ENCODE measurements at places on chromosomes 13 and 19.

GRCh38 chr19:46351241-46352041 is 4.6 kb downstream of the PPP5C start:
- no peak for DNase-seq

DNA sequence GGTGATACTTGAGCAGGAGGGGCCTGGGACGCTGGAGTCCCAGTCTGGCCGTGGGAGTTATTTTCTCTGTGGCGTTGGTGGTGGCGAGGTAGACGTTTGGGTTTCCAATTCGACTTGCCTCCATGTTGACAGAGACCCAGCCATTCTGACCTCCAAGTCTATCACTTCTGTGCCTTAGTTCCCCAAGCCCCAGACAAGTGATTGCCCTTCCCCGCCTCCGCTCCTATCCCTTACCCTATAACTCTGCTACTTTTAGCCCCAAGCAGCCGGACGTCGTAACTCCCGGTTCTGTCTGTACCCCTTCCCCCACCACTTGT is 549 bp downstream of the TIMM50 start:
- DNase-seq: no peak

- no peak for DNase-seq
These were observed 8.2 kb upstream of the LATS2 start for GRCh38 chr13:21069561-21070004.

DNA sequence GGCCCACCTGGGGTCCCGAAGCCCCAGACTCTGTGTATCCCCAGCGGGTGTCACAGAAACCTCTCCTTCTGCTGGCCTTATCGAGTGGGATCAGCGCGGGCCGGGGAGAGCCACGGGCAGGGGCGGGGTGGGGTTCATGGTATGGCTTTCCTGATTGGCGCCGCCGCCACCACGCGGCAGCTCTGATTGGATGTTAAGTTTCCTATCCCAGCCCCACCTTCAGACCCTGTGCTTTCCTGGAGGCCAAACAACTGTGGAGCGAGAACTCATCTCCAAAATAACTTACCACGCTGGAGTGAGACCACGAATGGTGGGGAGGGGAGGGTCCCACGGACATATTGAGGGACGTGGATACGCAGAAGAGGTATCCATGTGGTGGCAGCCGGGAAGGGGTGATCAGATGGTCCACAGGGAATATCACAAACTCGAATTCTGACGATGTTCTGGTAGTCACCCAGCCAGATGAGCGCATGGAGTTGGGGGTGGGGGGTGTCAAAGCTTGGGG is 1.0 kb upstream of the ICAM5 start:
- DNase-seq: no peak

DNA sequence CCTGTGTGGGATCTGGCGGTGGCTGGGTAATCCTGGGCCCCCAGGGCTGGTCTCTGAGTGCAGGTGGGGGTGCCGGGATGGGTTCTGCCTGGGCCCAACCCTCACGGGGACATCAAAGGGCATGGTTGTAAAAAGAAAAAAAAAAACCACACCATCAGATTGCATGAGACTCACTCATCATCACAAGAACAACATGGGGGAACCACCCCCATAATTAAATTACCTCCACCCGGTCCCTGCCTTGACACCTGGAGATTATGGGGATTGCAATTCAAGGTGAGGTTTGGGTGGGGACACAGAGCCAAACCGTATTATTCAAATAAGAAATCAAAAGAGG is 14.3 kb downstream of the C1QTNF9 start:
- DNase-seq: no peak

DNA sequence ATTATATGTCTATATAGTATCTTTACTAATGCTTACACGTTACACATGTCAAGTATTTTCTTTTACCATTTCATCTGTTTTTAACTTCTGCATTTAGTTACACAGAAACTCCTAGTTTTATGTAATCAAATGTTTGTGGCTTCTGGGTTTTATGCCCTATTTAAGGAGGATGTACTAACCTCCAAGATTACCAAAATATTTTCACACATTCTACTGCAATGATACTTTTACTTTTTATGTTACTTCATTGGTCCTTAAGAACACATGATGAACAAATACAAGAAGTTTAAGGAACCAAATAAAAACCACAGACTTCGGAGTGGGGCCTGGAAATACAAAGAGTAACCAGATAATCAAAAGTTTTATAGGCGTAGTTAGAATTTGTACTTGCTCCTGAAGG is 37.2 kb downstream of the ZC3H13 start:
- DNase-seq: no peak

DNA sequence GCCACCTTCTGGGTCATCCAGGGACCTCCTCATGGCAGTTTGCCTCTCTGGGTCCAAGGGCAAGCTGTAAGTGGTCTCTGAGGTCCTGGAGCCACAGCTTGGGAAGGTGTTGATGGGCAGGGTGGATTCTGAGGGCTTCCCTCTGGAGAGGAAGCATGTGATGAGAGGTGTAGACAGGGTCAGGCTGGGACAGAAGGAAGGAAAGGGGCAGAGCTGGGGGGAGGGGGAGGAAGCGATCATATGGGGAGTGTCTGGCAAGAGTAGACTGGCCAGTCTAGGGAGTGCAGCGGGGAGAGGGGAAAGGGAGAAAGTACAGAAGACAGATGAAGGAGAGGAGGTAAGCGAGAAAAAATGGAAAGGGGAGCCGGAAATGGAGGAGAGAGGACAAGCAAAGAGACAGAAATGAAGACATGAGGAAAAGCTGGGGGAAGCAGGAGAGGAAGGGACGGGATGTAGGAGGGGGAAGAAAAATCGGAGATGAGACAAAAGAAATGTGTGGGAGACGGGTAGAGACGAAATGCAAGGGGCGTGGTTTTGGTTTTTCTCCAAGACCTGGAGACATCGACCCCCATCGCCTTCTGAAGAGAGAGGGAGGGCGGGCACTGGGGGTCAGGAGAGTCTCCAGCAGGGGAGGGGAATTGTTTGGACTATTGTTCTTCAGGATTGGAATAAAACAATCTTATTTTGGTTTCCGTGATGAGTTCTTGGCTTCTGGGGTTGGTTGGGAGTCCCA is 26.6 kb downstream of the ZSWIM9 start:
- no peak for DNase-seq

DNA sequence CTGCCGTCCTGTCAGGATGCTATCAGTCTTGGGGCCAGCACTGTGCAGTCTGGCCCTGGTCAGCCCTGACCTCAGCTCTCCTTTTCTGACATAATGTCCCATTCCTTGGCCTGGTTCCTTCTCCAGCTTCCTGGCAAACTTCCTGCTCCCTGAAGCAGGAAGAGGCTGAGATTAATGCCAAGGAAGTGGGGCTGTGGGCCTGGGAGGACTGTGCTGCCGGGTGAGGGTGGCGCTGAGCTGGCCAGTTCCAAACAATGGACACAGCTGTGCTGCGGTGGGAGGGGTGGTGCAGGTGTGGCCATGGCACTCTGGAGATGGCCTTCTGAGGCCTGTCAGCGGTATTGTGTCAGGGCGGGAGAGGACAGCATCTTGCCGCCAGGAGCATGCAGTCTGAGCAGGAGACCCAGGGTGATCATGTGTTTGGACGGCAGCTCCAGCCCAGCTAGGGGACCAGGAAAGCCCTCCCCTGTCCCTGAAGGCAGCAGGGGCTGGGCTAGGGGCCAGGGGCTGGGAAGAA is 30.9 kb downstream of the TUBA3C start:
- no peak for DNase-seq

DNA sequence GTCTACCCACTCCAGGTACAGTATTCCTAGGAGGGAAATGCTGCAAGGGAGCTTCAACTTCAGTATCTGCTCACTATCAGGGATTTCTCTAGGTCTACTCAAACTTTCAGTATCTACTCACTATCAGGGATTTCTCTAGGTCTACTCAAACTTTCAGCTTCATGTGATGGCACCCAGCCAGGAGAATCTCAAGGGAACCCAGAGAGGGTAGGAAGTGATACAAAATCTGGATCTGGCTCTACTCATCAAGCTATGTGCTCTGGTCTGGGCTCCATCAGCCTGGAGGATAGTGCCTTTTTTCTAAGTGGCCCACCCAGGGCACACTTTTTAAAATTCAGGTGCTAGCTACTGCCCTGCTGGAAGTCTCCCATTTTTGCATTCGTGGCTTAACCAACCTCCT is 52.3 kb upstream of the FNDC3A start:
- no peak for DNase-seq

Data from T-helper 17 cell (primary cell).